ENCODE measurements at places on chromosomes 7 and 10.

DNA sequence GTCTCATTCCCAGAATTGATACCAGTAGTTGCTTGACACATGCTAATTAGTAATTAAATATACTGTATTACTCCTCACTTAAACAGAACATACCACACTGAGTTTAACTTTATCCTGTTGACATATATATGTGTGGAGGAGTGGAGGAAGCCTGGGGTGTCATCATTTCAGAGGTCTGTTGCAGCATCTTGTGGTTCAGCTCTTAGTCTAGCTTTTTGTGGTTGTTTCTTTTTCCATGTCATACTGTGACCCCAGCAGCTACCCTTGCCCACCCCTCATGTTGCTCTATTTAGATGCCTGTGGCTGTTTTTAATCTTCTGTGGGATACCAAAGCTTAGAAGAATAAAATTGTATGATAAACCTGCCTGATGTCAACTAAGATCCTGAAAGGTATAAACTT lies 875.4 kb downstream of the LRMDA start:
- peak; percentile 32 for DNase-seq

- DNase-seq, result no peak
Observed at GRCh38 chr10:49526619-49527018, 12.3 kb downstream of the ERCC6 start.

DNA sequence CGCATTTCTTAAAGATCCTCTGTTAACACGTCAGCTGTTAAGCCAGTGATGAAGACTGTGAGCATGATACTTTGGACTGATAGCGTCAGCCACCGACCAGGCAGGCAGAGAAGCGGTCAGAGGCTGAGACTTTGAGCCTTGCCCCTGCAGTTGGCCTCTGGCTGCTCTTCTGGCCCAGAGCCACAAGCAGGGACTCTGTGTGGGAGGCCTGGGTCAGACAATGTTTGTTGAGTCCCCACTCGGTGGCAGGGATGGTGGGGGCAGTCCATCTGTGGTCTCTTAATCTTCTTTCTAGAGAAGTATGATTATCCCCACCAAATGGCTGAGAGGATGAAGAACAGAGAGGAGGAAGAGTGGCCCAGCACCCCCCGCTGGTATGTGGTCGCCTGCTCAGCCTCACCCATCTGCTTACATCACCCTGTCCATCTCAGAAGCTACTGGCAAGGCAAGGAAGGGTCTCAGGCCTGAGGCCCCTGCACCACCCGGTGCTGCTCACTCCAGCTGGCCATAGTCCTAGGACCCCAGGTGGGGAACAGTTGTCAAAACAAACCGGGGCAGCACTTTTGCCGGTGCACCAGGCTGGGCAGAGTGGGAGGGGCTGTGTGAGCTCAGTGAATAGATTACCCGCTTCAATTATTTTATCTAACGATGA lies 202.9 kb downstream of the GRID1 start:
- DNase-seq, result no peak

DNA sequence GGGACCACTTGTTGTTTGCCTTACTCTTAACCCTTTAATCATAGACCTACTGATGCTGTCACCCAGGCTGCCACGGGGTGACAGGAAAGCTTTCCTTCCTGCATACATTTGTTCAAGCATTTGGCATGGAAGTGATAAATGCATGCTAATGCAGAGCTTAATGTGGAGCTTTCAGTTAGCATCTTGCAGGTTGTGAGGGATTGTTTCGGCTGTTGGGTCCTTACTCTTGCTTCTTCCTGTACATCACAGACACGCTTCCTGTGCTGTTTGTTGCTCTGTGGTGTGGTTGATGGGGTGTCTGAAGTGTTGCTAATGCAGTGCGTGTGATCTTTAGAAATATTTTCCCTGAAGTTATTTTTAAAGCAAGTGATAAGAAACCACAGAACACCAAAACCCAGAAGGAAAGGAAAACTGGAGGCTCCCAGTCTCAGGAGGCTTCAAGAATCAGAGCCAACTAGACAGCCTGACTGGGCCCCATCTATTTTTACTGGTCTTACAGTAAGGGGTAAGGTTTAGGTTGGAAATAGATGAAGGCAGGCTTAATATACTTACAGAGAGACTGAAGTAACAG lies 143.1 kb downstream of the CHN2 start:
- no peak for DNase-seq

GRCh38 chr10:24209946-24210491 lies 1.1 kb downstream of the KIAA1217 start:
- DNase-seq, result peak; percentile 28

- DNase-seq, result no peak
Observed at GRCh38 chr7:11217848-11218565, 244.3 kb downstream of the PHF14 start.

DNA sequence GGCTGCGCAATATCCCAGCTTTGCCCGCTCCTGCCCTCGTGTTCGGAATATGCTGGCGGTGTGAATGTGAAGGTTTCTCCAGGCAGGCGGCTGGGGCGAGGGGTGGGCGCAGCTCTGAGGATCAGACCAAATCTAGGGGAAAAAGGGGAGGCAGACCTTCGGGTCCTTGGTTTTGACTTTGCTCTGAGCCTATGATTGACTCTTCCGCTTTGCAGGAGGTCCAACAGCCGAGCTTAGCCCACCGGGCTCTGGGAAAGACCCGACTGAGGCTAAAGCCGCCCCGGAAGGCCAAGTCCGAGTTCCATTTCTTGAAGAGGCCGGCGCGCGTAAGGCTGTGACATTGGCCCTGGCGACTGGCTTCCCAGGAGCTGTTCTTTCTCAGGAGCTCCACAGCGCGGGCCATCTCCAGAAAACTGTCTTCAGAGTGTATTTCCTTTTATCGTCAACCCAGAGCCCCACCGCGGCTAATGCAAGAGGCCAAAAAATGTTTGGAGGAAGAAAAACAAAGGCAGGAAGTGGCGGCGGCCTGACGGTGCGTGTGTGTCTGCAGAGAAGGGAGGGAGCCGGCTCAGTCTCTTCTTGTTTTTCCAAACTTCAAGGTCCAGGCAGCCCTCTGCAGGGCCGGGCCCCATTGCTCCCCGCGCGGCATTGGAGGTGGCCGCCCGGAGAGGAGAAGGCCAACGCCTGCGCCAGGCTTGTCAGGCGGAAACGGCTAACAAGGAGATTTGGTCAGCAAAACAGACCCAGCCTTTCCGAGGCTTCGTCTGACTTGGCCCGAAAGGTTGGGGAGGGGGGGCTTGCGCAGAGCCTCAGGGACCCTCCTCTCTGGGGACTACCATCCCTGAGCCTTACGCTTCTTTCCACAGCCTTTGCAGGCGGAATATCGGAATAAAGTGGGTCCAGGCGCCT lies 3.6 kb upstream of the HOXA11 start:
- no peak for DNase-seq
